ENCODE measurements at places on chromosomes 4 and X.

GRCh38 chr4:187666697-187667494 is 328.7 kb upstream of the ZFP42 start:
- DNase-seq, result no peak

DNA sequence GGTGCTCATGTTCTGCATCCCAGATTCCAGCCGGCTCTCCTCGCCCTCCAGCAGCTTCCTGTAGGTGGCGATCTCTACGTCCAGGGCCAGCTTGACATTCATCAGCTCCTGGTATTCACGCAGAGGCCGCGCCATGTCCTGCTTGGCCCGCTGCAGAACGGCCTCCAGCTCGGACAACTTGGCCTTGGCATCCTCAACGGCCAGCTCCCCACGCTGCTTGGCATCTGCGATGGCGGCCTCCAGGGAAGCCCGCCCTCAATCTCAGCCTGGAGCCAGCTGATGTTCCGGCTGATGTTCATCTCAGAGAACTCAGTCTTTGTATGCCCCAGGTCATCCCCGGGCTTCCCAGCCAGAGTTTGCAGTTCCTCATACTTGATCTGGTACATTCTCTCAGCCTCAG is 431.8 kb upstream of the DIPK2B start:
- DNase-seq, result no peak

- no peak for DNase-seq
These were observed 35.1 kb downstream of the FBXO8 start for GRCh38 chr4:174248407-174248806.

DNA sequence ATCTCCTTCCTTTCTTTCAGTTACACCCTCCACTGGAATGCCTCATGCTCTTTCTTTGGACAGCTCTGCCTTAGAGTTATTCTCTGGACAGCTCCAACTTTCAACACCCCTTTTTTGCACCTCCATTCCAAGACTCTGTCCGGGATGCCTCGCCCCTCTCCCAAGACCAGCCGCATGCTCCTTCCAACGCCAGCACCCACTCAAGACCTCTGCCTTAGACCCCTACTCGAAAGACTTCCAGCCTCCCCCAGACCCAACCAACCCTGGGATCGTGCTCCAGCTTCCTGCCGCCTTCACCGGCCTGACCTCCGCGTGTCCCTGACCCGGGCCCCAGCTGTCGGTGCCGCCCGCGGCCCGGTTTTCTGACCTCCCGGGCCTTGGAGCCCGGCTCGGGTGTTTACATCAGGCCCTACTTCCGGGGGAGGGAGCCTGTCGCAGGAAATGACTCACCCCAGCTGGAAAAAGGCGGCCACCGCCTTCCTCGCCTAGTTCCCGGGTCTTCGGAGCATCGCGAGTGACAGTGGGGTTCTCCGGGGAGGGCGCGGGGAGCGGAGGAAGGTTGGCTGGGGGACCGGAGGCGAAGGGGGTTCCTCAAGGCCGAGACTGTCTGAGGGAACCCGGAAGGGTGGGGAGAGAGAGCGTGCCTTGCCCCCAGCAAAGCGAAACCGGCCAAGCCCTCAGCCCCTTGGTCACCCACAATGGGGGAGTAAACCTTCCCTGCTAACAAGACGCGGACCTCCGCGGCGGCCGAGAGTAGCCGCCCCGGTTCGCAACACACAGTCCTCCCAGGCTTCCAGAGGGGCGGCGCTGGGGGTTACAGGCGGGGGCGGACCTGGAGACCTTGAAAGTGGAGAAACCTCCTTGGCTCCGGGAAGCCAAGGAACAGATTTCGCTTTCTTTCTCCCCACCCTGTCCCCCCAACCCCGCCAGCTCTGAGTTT is at the start of gene WDR45:
Gene WDR45, minus strand, starts transcription at position 399 of the 940 bp plus-strand sequence. CDS start 1,792 bp downstream, outside the sequence.
- DNase-seq, result peak; percentile 97

DNA sequence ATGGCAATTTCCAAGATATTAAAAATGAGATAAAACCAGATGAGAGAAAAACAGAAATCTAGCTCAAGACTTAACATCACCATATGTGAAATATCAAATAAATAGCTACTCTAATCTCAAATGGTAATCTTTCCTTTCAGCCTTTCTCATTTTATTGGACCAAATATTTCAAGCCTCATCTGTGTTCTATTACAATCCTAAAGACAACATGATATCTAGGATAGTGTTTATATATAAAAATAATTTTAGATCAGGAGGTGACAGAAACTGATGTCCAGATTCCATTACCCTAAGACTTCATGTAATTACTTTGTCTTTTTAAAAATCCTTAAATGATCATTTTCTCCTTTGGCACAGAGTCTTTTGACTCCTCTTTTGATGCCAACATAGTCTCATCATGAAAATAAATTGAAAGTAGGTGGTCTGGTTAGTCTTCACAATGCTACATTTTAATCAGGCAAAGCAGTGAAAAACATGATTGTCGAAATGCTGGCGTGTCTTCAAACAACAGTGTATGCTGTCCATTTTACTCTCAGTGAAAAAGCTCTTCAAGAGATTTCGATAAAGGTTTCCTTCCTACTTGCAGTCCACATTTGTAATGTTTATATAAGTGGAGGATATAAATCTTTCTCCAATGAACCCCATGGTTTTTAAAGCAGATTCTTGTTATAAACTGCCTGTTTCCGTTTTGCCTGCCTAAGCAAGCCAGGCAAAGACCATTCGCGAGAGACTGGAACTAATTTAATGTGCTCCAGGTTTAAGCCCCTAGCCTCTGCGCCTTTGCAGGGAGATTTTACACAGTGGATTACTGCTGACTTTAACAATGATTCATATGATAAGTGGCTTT is 169.8 kb downstream of the SCFD2 start:
- no peak for DNase-seq

GRCh38 chrX:78075787-78076389 is 28.2 kb upstream of the PGK1 start:
- DNase-seq, result no peak

DNA sequence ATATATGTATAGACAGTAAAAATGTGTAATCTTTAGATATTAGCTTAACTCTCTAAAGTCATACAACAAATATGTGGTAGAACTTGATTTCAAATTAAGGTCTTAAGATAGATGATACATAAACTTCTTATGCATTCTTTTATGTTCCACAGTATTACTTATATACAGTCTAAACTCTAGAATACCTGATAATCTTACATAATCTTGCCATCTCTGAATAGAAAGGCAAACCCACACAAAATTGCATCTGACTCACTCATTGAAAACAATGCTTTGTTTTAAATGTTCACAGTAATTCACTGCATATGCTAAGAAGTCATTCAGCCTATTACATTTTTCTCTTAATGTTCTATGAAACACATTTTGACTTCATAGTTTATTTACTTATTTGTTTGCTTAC is 10.1 kb downstream of the SULT1B1 start:
- DNase-seq, result no peak

DNA sequence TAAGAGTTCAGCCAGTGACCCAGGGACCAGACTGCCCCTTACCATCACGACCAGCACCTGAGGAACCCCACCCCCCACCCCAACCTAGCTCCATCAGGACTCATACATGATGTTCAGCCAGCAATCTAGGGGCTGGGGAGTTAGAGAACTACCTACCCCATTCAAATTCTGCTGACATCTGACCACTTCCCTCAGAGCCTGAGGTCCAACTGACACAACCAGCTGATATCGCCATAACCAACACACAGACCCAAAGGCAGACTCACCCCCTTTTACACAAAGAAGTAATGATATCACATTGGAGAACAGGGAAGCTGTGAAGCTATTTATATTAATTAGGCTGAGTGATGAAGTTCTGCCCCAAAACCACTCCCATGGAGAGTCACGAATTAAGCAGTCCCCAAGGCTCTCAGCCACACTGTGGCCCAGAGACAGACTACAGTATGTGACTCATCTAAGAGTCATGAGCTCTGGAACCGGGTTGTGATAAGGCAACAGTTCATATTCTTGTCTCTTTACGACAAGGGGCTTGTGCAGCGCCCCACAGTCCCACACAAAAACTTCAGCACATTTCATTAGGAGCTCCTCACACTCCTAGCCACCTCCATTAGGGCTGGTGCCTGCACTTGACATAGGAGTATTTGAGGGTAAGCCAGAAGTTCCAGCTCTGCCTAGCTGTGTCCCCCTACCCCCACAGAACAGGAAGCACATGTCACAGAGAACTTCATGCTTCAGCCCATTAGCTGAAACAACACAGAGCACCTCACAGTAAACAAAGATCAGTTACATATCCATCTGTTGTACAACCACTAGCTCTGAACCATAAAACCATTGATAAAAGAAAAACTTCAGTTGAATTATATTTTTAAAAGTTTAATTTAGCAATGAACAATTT is 184.7 kb upstream of the ZCCHC13 start:
- no peak for DNase-seq

DNA sequence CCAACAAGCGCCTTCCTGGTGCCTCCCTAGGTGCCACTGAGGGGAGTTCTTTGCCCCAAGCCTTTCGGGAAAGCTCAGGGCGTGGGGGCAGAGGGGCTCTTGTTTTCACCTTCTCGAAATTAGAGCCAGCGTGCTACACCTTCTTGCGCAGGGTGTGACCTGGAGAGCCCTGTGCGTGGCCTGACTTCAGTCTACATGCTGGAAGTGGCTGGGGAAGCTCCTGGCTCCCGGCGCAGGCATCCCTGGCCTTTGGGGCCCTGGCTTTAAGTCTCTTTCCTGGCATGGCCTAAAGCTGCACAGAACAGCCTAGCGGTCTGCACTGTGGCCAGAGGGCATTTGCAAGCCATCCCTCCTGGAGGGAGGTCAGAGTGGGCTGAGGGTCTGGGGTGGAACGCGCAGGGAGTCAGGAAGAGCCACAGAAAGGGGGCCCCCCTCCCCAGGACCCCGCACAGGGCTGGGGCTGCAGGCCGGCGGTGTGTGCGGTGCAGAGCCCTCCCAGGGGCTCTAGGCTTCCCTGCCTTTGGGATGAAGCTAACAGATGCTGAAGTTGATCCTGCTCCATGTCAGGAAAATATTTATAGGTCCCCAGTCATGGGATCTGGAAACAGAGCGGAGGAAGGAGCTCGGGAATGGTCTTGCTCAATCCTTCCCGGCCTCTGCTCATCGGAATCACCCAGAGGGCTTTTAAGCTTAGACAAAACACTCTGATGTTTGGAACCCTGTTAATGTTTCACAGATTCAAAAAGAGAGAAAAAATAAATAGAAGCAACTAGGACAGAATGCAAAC is 781 bp upstream of the SPON2 start:
- DNase-seq, result peak; percentile 93

DNA sequence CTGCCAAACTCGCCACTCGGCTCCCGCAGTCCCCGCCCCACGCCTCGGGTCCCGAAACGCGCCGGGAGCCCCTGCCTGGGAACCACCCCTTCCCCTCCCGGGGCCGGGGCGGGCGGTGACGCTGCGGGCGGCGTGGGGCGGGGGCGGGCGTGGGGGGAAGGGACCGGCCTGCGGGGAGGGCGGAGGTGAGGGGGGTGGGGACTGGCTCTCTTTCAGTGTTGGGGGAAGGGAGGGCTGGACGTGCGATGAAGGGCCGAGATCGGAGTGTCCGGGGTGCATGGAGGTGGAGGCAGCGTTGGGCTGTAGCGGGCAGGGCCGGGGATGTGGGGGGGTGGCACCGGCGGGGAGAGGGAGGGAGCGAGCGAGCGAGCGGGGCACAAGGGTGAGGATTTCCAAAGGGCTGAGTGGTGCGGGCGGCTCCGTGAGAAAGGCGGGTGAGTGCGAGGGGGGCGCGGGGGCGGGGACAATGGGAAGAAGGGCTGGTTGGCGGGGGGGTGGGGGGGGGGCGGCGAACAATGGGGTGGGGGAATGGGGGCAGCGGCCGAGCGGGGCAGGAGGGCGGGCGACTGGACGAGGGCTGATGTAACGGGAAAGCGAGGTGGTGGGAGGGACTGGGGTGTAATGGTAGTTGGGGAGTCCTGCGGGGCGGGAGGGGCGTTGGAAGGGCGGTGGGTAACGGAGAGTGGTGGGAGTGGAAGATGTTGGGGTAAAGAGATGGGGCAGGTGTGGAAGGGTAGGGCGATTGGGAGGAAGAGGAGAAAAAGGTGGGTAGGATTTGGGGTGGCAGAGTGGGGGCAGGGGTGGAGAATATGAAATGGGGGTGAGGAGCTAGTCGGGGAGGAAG is 578 bp downstream of the DCUN1D4 start:
- peak; percentile 92 for DNase-seq

- no peak for DNase-seq
These were observed 16.8 kb downstream of the TSPAN7 start for GRCh38 chrX:38578167-38578566.

DNA sequence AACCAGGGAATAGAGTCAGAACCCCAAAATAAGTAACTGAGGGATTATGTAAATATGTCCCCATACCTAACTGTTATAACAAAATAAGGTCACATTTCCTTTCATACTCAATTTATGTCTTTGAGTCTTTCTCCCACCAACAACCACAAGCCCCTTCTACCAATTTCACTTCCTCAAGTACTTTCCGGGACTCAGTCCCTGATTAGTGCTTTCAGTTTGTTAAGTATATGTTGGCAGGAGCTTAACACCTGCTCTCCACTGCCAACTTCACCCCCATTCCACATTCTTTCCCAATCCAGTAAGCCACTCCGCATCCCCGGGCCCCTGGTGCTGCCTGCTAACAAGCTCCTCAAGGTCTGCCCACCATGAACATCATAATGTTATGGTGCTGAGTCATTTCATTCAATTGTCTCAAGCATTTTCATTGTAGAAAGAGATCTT is 71.3 kb upstream of the SPRY1 start:
- no peak for DNase-seq

DNA sequence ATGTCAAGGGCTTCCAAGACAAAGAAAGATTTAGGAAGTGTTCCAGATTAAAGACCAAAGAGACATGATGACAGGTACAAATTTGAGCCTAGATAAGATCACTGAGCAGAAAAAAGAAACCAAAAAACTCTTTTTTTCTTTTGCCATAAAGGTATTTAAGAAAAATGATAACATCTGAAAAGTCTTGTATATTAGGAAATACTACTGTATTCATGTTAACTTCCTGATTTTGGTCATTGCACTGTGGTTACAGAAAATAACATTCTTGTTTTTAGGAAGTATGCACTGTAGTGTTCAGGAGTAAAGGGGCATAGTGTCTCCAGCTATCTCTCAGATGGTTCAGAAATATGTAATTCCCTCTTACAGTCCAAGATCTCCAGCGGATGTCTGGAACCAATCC is 37.1 kb downstream of the RWDD4 start:
- DNase-seq, result no peak

DNA sequence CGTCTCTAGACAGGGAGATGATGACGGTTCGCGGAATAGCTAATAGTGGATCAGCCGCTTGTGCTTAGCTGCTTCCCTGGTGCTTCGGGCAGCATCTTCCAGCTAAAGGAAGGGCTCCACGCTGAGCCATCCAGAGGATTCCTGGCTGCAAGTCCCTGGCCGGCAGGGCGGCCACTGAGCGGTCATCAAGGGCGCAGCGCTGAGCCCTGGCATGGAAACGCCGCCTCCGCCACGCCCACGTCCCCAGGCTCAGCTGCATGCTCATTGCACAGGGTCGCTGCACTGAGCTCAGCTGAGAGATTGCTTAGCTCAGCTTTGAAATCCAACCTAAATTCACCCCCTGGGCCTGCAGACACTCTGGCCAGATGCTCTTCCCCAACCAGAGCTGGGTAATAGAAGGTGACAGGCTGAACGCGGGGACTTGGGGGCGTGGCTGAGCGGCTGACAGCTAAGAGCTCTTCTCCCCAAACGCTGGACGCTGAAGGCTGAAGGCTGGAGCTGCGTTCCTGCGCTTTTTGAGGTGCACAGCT is 118.2 kb upstream of the KIT start:
- peak; percentile 66 for DNase-seq

GRCh38 chr4:140533951-140534480 is 10.0 kb downstream of the ELMOD2 start:
- DNase-seq, result peak; percentile 57

Measured in osteoblast (primary cell).